Stomach (tissue), 19 donors: ENCODE measurements at places on chromosomes 6 and 20. TPM values are rescaled to one million over a fixed set of nuclear protein-coding genes. Genes with fewer than 3 reads are reported as not detected.
A peak's percentile ranks its signal among the peaks of the same experiment; 100 is the strongest.

GRCh38 chr6:119966484-119966883 is 616.9 kb upstream of the MAN1A1 start:
- H3K4me3 ChIP-seq: no peak overlapping the region
- H3K27ac ChIP-seq: no peak overlapping the region
- H3K36me3 ChIP-seq: no peaks in the 10 kb centered on the region
- H3K4me1 ChIP-seq: no peaks in the 10 kb centered on the region
- H3K27me3 ChIP-seq: no peaks in the 10 kb centered on the region
- no peak for DNase-seq

- H3K4me1 ChIP-seq: no peaks in the 10 kb centered on the region
- no peaks in the 10 kb centered on the region for H3K27me3 ChIP-seq
- H3K36me3 ChIP-seq: no peaks in the 10 kb centered on the region
- no peak overlapping the region for H3K27ac ChIP-seq
- DNase-seq: no peak
Measured at GRCh38 chr6:150251566-150252186, 108.8 kb downstream of the PPP1R14C start.

GRCh38 chr6:1762203-1762602 is 152.5 kb downstream of the FOXC1 start:
- no peak for DNase-seq
- no peaks in the 10 kb centered on the region for H3K36me3 ChIP-seq
- H3K4me1 ChIP-seq: peaks cover 7% of the 10 kb centered on the region
- no peaks in the 10 kb centered on the region for H3K27me3 ChIP-seq

Gene ADGRF4
- polyA plus RNA-seq: not detected

DNA sequence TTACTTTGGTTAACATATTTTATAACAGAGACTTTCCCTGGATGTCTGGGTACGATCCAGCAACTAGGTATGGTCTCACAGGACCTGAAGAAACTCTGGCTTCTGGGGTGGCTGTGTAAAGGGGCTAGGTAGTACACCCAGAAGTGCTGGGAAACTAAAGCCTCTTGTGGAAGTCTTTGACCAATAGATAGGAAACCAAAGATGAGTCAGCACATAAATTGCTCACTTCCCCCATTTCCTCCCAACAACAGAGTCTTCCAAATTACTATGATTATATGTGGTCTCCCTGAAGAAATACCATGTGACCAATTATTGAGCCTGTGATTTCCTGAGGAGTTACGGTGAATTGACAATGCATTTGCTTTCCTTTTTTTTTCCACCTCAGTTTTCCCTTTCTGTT is 26.8 kb upstream of the TBX18 start:
- no peak overlapping the region for H3K27ac ChIP-seq
- no peak overlapping the region for H3K4me3 ChIP-seq
- H3K27me3 ChIP-seq: no peaks in the 10 kb centered on the region
- no peaks in the 10 kb centered on the region for H3K36me3 ChIP-seq

DNA sequence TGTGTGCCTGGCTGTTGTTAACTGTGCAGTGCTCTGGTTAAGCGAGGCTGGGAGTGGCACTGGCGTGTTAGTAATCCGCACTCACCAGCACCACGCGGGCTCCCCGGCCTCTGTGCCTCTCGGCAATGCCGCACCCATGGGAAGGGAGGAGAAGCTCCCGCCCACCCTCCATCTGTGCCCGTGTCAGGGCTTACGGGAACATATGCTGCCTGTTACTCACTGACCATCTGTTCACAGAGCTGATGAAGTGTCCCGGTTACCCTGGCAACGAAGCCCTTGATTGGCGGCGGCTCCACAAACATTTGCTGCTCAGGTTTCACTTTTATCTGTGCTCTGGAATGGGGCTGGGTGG is 114.7 kb downstream of the PSMB1 start:
- H3K4me3 ChIP-seq: peak overlapping the region; percentile 30
- DNase-seq: peak; percentile 71
- peaks cover 9% of the 10 kb centered on the region for H3K4me1 ChIP-seq
- peak overlapping the region; percentile 41 for H3K27ac ChIP-seq
- H3K27me3 ChIP-seq: no peaks in the 10 kb centered on the region

DNA sequence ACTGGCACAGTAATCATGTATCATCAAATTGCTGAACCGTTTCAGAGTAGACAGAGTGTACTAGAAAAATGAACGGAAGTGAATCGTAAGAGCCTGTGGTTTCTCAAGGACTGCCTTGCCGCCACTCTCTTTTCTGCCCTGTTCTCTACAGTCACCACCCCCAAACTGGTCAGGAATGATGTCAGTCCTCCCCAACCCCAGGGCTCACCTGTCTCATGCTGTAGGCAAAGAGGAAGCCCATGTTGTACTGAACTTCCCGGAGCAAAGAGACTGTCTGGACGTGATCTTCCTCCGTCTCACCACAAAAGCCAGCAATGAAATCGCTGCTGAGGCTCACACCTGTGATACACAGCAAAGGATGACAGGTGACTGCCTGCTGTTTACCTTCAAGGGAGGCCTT is 31.0 kb downstream of the CDK5RAP1 start:
- H3K27me3 ChIP-seq: no peaks in the 10 kb centered on the region
- peak; percentile 33 for DNase-seq
- H3K4me3 ChIP-seq: no peak overlapping the region
- H3K27ac ChIP-seq: peak overlapping the region; percentile 69
- peaks cover 92% of the 10 kb centered on the region for H3K36me3 ChIP-seq
- peaks cover 13% of the 10 kb centered on the region for H3K4me1 ChIP-seq

Gene SYNJ2
- 4.7 TPM for polyA plus RNA-seq

DNA sequence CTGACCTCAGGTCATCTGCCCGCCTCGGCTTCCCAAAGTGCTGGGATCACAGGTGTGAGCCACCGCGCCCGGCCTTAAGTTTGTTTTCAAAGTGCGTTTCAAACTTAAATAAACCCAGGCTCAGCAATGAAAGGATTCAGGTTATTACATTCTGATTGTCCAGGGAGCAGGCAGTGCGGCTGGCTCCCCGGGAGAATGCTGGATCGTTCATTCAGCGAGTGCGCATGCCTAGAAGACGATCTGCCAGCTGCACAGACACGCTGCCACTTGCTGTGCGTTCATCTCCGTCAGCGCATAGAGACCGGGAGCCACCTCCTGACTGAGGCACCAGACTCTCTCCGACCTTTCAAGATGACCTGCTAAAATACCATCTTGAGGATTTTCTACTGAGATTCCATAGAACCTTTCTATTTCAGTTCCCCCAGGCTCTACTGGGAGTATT is 163.9 kb upstream of the ZNF217 start:
- no peak overlapping the region for H3K27ac ChIP-seq
- H3K27me3 ChIP-seq: no peaks in the 10 kb centered on the region
- peaks cover 19% of the 10 kb centered on the region for H3K4me1 ChIP-seq
- no peak for DNase-seq

DNA sequence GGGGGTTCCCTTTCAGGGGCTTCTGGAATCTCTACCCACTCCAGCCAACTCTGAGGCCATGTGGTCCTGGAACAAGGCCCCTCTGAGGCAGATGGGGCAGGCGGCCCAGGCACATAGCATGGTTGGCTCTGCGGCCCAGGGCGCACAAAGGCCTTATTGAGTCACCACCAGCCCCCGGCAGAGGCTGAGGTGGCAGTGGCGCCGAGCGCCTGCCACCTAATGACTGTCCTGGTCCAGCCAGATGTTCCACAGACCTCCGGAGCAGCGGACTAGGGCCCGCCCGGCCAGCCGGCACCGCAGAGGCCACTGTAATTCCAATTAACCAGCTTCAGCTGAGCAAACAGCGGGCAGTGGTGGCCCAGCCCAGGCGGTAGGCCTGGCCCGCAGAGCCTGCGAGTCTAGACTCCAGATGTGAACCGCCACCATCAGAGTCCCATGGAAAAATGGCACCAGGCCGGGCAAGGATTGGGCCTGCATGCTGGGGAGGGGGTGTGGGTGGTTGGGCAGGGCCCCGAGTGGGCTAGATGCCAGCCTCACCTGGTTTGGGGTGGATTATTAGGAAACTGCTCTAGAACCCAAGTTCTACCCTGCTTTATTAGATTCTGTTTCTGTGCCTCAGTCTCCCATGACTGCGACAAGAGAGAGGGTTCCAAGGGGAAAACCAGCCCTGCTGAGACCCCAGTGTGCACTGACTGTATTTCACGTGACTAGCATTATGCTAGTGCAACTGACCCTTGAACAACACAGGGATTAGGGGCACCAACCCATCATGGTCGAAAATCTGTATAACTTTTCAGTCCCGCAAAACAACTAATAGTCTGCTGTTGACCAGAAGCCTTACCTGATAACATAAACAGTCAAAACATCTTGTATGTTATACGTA is 34.1 kb upstream of the ID1 start:
- no peaks in the 10 kb centered on the region for H3K27me3 ChIP-seq
- H3K4me3 ChIP-seq: no peak overlapping the region
- H3K27ac ChIP-seq: peak overlapping the region; percentile 95
- DNase-seq: no peak
- peaks cover 42% of the 10 kb centered on the region for H3K36me3 ChIP-seq

Gene SLC22A1
- polyA plus RNA-seq: 0.31 TPM

DNA sequence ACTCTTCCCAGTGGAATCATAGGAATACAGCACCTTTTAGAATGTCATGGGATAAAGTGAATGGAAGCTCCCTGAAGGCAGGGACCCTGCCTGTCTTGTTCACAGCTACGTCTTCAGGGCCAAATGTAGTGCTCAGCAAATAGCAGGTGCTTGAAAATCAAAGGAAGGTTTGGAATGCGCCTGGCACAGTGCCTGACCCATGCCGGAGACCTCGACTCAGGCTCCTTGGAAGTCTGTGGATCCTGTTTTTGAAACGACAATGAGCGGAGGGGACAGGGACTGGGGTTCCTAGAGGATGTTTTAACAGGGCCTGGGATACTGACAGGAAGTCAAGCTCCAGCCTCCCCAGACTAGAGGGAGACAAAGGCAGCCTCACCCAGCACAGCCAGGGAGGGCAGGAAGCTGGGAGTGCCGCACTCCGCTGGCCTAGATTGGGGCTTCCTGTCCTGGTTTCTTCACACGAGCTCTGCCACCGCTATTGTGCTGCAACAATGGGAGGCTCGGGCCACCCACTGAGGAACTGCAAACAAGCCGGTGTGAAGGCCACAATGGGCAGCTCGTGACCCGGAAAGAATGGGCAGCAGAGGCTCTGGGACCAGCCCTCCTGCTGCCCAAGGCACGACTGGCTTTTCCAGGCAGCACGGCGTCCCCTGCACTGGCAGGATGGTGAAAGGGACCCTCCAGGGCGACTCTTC is 76.7 kb downstream of the PREX1 start:
- H3K4me1 ChIP-seq: peaks cover 7% of the 10 kb centered on the region
- DNase-seq: peak; percentile 67
- H3K4me3 ChIP-seq: no peak overlapping the region

GRCh38 chr20:904039-904545 is 12.0 kb downstream of the ANGPT4 start:
- no peak overlapping the region for H3K27ac ChIP-seq
- no peak for DNase-seq
- no peaks in the 10 kb centered on the region for H3K27me3 ChIP-seq
- H3K4me3 ChIP-seq: no peak overlapping the region
- H3K36me3 ChIP-seq: no peaks in the 10 kb centered on the region

Gene KCNG1
- polyA plus RNA-seq: 0.19 TPM

DNA sequence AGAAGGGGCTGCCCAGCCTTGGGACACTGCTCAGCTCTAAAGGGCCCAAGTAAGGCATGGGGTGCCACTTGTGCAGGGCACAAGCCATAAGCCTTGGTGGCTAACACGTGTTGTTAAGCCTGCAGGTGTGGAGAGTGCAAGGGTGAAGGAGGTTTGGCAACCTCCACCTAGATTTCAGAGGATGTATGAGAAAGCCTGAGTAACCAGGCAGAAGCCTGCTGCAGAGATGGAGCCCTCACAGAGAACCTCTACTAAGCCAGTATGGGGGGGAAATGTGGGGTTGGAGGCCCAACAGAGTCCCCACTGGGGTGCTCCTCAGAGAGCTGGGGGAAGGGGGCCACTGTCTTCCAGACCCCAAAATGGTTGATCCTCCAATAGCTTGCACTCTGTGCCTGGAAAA is 32.6 kb downstream of the SERINC1 start:
- H3K4me3 ChIP-seq: no peak overlapping the region
- H3K27me3 ChIP-seq: no peaks in the 10 kb centered on the region
- no peaks in the 10 kb centered on the region for H3K4me1 ChIP-seq
- H3K27ac ChIP-seq: no peak overlapping the region
- peaks cover 22% of the 10 kb centered on the region for H3K36me3 ChIP-seq

DNA sequence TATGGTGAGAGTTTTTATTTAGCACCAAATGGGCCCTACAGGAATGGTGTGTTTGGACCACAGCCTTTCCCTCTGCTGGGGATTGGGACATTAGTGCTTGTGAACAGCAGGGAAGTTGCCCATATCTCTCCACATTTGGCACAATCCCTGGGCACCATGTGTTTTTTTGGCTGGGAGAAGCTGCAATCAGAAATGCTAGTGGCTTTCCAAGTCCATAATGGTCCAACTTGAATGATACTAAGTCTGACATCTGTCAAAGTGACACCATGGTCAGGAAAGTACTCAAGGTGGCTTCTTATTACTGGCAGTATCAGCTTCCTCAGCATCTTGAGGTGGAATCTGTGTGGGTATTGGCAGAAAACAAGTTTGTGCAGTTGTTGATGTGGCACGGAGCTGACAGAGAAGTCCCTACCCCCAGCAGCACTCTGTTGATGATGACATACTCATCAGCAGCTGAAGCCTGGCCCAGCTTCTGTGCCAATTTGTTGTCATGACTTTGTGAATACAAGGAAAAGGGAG is 53.0 kb downstream of the SASH1 start:
- H3K27me3 ChIP-seq: no peaks in the 10 kb centered on the region
- peaks cover 7% of the 10 kb centered on the region for H3K36me3 ChIP-seq
- peaks cover 10% of the 10 kb centered on the region for H3K4me1 ChIP-seq
- no peak overlapping the region for H3K4me3 ChIP-seq

Gene IPCEF1
- 0.44 TPM for polyA plus RNA-seq

GRCh38 chr20:41587523-41587922 is 30.7 kb downstream of the CHD6 start:
- no peaks in the 10 kb centered on the region for H3K27me3 ChIP-seq
- H3K36me3 ChIP-seq: no peaks in the 10 kb centered on the region
- H3K27ac ChIP-seq: no peak overlapping the region
- no peaks in the 10 kb centered on the region for H3K4me1 ChIP-seq
- no peak overlapping the region for H3K4me3 ChIP-seq
- no peak for DNase-seq

DNA sequence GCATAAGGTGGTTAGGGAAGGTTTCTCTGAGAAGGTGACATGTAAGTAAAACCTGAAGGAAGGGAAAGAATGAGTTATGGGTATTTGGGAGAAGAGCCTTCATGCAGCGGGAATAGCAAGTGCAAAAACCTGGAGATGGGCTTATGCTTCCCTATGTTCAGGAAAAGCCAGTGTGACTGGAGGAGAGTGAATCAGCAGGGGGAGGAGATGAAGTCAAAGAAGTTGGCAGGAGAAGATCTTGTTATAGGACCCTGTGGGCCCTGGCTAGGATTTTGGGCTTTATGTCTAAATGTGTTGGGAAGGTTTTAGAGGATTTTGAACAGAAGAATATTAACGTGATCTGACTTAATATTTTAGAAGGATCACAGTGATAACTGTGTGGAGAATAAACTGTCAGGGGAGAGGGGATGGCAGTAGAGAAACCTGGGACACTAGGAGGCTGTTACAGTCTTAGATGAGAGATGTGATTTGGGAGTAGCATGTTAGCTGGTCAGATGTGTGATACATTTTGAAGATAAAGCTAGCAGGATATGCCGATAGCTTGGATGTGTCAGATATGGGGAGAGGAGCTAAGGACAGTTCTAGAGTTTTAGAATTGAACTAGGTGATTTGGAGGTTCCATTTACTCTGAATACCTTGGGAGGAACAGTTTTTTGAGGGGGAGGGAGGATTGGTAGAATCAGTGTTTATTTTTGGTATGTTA is 41.0 kb downstream of the PHF3 start:
- no peak overlapping the region for H3K4me3 ChIP-seq
- H3K27ac ChIP-seq: no peak overlapping the region
- H3K36me3 ChIP-seq: peaks cover 14% of the 10 kb centered on the region
- DNase-seq: no peak
- peaks cover 90% of the 10 kb centered on the region for H3K4me1 ChIP-seq

Gene FAM217B
- polyA plus RNA-seq: 2.3 TPM

Gene EBF4
- polyA plus RNA-seq: 10.2 TPM
